ENCODE measurements at places on chromosomes 1 and 21.

DNA sequence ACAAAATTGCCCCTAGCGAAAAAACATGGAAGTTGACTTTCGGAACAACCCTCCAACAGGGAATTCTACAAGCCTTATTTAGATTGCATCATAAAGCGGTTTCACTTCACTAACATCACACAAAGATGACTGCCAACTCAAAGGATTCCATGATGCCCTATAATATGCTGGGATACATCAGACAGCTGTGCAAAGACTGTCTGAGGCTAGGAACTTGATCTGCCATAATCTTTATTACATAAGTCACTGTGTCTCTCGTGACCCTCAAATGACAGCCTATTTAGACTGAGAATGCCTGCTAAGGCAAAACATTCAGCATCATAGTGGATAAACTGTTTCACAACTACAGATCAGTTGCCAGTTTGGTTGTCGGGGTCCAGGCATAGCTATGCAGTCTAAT is 23.8 kb downstream of the FH start:
- no peak for DNase-seq

DNA sequence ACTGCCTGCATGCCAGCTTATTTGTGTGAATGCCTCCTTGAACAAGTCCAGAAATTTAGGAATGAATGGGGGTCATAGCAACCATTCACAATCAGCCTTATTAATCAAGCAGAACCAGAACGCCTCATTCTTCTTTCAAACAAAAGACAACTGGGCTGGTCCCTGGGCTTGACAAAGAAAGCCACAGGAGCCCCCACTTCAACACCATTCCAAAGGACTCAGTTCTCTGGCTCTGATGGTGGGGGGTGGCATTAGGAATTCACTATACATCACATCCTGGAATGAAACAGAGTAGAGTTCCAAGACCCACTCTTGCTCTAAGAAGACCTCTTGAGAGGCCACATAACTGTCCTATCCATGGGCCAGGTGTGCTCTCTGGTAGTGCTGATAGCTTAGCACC is 186.6 kb upstream of the ST6GALNAC5 start:
- no peak for DNase-seq

DNA sequence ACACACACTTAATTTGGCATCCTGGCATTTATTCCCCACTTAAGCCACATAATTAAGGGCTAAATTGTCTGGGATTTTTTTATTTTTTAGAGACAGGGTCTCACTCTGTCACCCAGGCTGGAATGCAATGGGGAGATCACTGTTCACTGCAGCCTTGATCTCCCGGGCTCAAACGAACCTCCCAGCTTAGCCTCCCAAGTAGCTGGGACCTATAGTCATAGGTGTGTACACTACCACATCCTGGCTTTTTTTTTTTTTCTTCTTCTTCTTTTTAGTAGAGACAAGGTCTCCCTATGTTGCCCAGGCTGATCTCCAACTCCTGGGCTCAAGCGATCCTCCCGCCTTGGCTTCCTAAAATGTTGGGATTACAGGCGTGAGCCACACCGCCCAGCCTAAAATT is 24.2 kb downstream of the ZZZ3 start:
- no peak for DNase-seq

DNA sequence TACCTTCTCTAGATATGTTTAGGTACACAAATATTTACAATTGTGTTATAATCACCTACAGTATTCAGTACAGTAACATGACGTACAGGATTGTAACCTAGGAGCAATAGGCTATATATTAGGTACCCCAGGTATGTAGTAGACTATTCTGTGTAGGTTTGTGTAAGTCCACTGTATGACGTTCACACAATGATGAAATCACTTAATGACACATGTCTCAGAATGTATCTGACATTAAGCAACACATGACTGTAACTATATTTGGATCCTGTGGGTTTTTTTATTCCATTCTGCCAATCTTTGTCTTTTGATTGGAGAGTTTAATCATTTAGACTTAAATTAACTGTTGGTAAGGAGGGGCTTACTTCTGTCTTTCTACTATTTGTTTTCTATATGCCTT is 52.1 kb downstream of the STYXL2 start:
- DNase-seq: no peak

- DNase-seq: no peak
Observed at GRCh38 chr21:35342440-35342839, 293.3 kb upstream of the RUNX1 start.

DNA sequence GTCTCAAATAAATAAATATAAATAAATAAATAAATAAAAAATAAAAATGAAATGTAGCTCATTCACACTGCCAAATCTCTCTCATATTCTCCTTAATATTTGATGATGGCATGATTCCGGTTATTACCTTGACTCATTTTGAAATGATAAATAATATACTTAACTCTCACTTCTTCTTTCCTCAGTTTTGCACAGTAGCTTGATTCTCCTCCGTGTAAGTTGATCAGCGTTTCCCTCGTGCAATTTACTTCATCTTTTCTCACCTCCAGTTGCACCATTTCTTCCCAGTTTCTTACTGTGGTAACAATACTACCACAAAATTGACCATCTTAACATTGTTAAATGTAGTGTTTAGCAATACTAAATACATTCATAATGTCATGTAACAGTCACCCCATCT is 111.6 kb downstream of the RIPK4 start:
- DNase-seq: no peak

GRCh38 chr21:16455526-16455925 is 725.7 kb downstream of the USP25 start:
- DNase-seq: no peak
